T-helper 2 cell (primary cell): ENCODE measurements at places on chromosomes 13 and 19.

DNA sequence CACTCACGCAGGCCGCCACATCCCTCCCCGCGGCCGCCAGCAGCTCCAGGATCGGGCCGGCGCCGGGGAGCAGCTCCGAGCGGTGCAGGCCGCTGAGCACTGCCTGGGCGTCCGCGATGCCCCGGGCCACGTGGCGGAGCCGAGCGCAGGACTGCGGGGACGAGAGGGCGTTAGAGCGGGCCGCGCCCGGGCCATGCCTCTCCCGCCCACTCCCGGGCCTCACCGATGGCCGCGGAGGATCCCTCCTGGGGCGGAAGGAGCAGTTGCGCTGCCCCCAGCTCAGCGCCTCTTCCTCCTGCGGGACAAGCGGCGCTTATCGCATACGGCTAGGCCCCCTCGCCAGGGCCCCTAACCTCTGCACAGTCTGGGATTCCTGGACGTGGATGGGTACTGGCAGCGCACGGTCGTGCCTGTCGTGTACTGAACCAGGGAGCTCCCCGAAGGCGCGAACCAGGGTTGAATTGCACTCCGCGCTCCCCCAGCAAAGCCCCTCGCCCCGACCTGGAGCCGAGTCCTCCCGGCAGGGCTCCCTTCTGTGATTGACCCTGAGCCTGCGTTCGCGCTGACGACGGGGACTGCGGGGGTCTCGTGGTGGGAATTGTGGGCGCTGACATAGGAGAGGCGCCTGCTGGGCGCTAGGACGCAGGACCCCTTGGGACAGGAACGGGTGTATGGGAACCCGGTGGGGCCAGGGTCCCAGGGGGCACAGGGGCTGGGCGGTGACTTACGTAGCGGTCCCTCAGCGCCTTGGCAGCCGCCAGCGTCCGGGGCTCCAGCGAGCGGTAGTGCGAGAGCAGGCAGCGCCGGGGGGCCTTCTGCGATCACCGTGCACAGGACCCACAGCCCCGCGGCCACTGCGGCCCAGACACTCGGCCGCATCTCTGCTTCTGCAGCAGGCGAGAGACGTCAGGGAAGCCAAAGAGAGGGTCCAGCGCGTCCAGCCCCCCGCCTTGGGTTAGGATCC is 673 bp downstream of the IFNL4 start:
- no peak for DNase-seq

DNA sequence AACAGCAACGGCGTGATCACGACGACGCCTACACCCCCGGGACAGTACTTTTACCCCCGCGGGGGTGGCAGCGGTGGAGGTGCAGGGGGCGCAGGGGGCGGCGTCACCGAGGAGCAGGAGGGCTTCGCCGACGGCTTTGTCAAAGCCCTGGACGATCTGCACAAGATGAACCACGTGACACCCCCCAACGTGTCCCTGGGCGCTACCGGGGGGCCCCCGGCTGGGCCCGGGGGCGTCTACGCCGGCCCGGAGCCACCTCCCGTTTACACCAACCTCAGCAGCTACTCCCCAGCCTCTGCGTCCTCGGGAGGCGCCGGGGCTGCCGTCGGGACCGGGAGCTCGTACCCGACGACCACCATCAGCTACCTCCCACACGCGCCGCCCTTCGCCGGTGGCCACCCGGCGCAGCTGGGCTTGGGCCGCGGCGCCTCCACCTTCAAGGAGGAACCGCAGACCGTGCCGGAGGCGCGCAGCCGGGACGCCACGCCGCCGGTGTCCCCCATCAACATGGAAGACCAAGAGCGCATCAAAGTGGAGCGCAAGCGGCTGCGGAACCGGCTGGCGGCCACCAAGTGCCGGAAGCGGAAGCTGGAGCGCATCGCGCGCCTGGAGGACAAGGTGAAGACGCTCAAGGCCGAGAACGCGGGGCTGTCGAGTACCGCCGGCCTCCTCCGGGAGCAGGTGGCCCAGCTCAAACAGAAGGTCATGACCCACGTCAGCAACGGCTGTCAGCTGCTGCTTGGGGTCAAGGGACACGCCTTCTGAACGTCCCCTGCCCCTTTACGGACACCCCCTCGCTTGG is 966 bp downstream of the JUNB start:
- DNase-seq, result peak; percentile 92

- no peak for DNase-seq
Measured at GRCh38 chr13:29546662-29547061, 48.8 kb downstream of the SLC7A1 start.

- no peak for DNase-seq
Measured at GRCh38 chr13:29439601-29440388, 155.7 kb downstream of the SLC7A1 start.

GRCh38 chr13:39040206-39040605 is 1.9 kb downstream of the NHLRC3 start:
- no peak for DNase-seq

- DNase-seq, result no peak
Measured at GRCh38 chr13:37868691-37869505, 674 bp downstream of the TRPC4 start.

DNA sequence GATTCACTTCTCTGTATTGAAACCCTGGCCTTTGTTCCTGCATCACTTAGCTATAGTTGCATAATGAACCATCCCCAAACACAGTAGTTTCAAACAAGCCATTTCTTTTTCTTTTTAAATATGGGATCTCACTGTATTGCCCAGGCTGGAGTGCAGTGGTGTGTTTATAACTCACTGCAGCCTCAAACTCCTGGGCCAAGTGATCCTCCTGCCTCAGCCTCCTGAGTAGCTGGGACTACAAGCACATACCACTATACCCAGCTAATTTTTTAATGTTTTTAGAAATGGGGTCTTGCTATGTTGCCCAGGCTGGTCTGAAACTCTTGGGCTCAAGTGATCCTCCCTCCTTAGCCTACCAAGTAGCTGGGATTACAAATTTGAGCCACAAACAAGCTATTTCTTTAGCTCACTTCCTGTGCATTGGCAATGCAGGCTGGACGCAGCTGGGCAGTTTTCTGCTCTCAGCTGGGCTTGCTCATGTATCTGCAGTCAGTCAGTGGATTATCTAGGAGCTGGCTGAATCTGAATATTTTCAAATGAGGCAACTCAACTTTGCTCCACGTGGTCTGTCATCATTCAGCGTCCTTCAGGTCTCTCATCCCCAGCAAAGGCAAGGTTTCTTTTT is 49.5 kb upstream of the SIN3B start:
- no peak for DNase-seq

DNA sequence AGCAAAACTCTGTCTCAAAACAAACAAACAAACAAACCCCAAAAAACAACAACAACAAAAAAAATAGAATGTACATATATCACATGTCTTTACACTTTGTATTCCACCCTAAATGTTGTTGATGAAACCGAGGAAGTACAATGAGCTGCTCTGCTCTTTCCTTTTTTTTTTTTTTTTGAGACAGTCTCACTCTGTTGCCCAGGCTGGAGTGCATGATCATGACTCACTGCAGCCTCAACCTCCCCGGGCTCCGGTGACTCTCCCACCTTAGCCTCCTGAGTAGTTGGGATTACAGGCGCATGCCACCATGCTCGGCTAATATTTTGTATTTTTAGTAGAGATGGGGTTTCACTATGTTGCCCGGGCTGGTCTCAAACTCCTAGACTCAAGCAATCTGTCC is 30.6 kb upstream of the LRP3 start:
- DNase-seq, result no peak

DNA sequence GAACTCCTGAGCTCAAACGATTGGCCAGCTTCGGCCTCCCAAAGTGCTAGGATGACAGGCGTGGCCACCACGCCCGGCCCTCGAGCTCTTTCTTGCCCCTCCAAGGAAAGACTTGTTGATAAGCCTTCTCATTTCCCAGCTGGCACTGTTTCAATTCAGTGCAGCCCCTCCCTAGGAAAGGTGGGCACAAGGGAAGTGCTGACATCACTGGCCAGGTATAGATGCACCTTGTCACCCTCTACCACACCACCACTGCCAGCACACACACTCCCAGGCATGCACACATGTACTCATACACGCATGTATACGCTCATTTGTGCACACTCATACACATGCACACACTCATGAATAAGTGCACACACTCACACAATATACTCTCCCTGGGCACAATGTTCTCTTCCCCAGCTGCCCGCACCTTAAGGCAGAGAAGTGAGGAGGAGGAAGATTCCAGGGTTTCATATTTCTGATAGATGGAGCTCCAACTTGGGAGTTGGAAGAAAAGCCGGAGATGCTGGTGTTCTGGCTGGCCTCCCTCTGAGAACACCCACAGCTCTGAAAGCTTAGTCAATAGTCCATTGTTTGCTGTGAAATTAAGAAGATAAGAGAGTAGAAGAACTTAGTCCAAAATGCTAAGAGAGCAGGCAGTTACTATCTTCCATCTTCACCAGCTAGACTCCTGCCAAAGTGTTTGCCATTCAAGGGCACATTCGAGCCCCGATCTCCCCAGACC is 196.7 kb downstream of the FOXO1 start:
- DNase-seq, result no peak

DNA sequence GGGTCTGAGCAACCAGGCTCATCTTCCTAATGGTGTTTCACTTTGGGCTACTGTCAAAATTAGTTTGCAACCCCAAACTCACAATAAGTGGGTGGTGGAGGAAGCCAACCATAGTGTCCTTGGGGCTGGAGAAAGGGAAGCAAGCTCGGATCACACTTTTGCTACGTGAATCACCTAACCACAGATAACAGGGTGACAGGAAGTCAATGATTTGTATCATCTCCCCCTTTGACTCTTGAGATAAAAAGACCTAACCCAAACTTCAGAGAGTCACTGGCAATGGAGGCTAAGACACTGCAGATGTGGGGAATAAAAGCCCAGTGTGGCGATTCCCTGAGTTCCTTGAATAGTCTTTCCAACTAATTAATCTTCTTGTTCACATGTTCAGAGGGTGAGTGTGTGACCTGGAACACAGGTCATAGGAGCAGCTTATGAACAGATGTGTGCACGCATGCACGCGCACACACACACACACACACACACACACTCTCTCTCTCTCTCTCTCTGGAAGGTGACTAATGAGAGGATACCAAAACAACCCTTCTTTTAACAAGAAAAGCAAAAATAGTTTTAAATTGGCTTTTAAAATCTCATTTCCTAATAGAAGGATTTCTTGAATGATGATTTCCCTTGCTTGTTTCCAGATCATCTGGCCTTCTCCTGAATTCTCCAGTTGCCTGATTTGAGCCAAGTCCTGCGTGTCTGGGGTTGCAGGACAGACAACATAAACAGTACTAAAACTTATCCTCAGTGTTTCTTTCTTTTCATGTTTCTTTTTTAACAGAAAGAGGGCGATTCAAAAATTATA is 21.2 kb upstream of the DOCK9 start:
- DNase-seq, result peak; percentile 27

DNA sequence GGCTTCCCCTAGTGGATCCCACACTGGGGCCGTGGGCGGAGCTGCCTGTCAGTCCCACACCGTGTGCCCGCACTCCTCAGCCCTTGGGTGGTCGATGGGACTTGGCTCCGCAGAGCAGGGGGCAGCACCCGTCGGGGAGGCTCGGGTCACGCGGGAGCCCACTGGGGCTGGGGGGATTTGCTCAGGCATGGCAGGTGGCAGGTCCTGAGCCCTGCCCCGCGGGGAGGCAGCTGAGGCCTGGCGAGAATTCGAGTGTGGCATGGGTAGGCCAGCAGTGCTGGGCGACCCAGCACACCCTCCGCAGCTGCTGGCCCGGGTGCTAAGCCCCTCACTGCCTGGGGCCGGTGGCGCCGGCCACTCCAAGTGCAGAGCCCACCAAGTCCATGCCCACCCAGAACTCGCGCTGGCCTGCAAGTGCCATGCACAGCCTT is 481.7 kb upstream of the PRR20A start:
- no peak for DNase-seq

GRCh38 chr13:65656740-65657329 is 1573.3 kb downstream of the PCDH9 start:
- no peak for DNase-seq

- DNase-seq, result no peak
Measured at GRCh38 chr13:23656637-23657371, 86.6 kb downstream of the TNFRSF19 start.

DNA sequence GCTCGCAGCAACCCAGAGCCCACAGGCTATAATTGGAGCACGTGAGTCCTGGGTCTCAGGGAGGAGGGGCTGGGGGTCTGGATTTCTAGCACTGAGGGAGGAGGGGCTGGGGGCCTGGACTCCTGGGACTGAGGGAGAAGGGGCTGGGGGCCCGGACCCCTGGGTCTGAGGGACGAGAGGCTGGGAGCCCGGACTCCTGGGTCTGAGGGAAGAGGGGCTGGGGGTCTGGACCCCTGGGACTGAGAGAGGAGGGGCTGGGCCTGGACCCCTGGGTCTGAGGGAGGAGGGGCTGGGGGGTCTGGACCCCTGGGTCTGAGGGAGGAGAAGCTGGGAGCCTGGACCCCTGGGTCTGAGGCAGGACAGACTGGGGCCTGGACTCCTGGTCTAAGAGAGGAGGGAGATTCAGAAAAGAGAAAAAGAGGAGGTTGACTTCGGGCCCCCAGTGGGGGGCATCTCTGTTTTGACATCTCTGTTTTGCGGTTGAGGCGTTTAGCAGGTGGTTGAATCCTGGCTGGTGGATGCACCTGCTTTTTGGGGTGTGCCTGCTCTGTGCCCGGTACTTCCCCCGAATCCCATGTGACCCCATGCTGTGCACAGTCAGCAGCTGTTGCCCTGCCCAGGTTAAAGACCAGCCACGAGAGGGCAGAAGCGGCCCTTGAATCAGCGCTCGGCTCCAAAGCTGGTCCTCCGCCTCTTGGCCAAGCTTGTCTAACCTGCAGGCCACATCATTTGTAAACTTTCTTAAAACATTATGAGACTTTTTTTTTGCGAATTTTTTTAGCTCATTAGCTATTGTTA is 10.5 kb downstream of the PVR start:
- peak; percentile 80 for DNase-seq

DNA sequence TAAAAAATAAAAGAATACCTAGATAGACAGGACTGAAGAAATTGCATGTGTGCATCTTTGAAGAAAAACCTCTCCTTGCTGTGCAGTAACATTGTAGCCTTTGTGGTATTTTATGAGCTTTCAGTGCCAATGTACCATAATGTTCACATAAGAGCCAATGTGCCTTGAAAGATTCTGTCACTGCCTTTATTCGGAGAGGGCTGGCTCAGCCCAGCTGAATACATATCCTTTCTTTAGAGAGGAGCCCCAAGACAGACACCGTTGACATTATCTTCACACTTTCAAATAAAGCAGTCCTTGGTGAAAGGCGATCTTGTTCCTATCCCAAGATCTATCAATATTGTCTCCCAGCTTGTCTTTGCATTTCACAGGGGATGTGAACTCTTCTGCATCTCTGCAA is 18.5 kb upstream of the CNMD start:
- no peak for DNase-seq

DNA sequence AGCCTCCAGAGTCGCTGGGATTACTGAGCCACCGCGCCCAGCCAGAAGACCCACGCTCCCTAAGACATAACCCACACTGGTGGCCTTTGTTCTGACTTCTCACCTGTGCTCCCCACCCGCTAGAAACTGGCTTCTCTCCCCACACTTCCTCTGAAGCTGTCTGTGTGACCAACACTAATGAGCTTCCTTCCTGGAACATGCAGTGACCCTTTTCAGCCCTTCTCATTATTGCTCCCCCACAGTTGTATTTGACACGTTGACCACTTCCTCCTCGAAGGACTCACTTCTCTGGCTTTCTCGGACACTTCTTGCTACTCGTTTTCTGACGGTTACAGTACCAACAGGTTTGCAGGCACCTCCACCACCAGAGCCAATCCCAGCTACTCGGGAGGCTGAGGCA is 10.9 kb downstream of the NCR1 start:
- DNase-seq, result no peak
